ENCODE measurements at places on chromosomes 12 and 14.

DNA sequence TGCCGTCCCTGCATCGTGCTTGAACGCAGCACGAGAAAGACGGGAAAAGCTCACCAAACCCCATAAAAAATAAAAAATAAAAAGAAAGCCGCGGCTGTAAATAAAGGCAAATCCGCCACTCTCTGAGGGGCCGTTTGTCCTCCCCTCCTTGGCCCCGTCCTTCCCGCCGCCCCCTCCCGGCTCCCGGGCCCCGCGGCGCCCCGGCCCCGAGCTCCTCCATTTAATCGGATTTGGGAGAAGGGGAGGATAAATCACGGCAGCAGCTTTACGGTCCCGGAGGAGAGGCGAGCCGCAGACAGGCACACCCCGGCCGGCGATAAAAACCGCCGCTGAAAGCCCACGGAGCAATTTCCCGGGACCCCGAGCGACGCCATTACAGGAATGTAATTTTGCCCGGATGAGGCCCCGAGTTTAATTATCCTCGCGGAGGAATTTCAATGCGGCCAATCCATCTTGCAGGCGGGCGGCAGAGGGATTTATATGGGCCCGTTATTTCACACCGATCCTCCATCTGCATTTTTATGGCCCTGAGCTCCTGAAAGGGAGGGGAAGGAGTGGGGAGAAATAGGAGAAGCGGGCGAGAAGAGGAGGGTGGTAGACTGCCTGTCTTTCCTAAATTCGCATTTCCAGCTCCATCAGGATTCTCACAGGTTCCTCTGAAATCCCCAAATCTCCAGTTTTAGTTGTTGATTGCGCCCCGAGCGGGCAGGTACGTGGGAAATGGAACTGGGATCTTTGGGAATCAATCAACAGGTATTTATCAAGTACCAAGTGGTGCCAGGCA, 1.3 kb upstream of the ATP5MC2 start:
- DNase-seq, result no peak

- DNase-seq, result no peak
Observed at GRCh38 chr12:20063116-20063515, 305.2 kb upstream of the PDE3A start.

DNA sequence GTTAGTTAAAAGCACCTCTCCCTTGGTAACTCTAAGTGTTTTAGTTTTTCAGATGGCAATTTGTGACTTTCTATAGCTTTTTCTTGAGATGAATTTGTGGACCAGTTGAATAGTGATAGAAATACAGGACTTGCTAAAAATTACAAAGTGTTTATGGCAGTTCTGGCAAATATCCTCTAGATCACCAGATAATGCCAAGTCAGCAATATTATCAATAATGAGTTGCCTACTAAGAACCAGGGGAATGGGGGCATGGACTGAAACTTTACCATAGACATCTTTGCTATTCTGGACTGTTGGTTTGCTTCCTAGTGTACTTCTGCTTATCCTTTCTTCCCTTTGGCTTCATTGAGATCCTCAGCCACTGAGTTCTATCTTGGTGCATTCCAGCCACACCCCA, 584.2 kb downstream of the DIO2 start:
- DNase-seq, result no peak

- no peak for DNase-seq
Observed at GRCh38 chr12:106508966-106509365, 73.8 kb upstream of the RFX4 start.

DNA sequence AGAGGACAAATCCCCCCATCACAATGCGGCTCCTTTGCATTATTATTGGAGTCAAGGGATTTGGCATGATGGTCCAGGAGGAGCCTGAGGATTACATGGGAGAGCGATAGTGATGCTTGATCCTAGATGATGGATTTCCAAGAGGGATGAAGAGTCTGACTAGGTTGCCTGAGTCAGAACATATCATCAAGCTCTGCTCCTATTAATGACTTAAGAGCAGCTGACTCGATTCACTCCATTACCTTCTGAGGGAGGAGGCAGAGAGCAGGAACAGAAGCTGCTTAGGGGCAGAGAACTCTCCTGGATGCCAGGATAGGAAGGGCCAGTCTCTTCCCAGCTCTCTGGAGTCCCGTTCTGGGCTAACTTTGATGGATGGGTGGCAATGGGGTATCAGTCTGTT, 54.0 kb upstream of the CISTR start:
- no peak for DNase-seq

GRCh38 chr12:122872815-122873361, 23.0 kb downstream of the VPS37B start:
- DNase-seq, result no peak
